ENCODE measurements at places on chromosomes 12 and 14.

- DNase-seq: no peak
Observed at GRCh38 chr14:93137864-93138263, 22.1 kb upstream of the ITPK1 start.

DNA sequence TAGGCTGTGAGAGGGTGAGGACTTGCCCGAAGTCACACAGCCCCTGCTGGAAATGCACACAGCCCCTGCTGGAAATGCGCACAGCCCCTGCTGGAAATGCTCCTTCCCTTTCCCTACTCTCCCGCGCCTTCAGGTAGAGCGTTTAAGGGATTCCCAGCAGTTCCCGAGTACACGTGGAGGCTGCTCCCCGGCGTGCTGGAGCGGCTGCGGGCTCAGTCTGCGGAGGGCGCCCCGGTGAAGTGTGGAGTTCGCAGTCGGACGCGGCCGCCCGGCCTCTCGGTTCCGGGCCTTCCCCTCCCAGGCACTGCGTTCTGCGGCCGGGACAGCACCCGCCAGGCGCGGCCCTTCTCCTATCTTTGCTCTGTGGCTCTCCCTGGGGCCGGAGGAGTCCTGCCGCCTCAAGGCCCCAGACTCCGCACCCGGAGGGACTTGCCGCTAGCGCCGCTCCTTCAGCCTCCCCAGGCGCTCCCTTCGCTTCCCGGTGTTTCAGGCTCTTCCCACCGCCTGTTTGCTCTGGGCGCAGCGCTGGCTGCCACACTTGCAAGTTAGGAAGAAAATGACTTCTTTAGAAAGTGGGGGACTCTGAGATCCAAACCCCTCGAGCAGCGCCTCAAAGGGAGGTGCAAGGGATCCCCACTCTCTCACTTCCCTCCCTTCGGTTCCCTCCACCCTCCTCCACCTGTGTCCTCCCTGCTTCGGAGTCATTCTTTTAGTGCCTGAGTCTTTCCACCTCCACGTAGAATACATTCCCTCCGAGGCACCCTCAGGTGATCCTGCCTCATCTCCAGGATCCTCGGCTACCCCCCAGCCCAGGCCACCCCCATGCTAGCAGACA is 8.3 kb upstream of the TBX5 start:
- DNase-seq: no peak

DNA sequence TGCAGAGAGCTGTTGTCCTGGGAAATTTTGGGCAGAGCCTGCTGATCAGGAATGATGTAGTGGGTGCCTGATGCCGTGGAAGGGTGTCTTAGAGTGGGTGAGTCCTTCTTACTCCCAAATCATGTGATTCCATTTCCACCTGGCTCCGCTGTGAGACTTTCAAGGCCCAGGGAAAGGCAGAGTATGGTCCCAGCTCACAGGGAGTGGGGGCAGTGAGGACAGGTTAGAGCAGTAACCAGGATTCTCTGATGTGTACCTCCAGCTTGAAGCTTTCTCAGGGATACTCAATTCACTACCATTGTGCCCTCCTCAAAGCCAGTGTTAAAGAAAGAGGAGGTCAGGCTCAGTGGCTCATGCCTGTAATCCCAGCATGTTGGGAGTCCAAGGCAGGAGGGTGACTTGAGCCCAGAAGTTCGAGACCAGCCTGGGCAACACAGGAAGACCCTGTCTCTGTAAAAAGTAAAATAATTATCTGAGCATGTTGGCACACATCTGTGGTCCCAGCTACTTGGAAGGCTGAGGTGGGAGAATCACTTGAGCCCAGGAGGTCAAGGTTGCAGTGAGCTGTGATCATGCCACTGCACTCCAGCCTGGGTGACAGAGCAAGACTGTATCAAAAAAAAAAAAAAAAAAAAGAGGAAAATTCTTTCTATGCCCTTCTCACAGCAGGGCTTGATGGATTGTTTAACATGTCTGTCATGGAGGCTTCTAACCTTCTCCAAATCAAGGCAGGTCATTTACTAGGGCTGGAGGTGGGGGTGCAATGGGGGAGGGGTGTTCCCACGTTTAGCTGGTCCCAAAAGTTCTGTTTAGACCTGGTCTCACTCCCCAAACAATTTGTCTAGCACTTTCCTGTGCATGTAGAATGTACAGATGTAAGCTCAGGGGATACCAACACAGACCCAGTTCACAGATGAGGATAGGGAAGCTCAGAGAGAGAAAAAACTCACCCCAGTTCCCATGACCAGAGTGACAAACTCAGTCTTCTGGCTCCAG is 12.5 kb upstream of the IQSEC3 start:
- no peak for DNase-seq

GRCh38 chr12:14654416-14654815 is 42.0 kb downstream of the GUCY2C start:
- DNase-seq: no peak
